Activated CD8-positive, alpha-beta memory T cell treated with anti-CD3 and anti-CD28 coated beads for 1 hour (primary cell): ENCODE measurements at places on chromosomes 4 and X.

GRCh38 chr4:80239480-80240150, 26.8 kb upstream of the FGF5 start:
- no peak for DNase-seq

DNA sequence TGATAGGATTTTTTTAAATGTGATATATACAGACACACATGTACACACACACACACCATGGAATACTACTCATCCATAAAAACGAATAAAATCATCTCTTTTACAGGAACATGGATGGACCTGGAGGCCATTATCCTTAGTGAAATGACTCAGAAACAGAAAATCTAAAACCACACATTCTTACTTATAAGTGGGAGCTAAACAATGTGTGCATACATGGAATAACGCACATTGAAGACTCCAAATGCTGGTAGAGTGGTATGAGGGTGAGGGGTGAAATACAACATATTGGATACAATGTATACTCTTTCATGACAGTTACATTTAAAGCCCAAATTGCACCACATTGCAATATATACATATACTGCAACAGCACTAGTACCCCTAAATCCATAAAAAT, 120.2 kb upstream of the ADGRL3 start:
- no peak for DNase-seq

DNA sequence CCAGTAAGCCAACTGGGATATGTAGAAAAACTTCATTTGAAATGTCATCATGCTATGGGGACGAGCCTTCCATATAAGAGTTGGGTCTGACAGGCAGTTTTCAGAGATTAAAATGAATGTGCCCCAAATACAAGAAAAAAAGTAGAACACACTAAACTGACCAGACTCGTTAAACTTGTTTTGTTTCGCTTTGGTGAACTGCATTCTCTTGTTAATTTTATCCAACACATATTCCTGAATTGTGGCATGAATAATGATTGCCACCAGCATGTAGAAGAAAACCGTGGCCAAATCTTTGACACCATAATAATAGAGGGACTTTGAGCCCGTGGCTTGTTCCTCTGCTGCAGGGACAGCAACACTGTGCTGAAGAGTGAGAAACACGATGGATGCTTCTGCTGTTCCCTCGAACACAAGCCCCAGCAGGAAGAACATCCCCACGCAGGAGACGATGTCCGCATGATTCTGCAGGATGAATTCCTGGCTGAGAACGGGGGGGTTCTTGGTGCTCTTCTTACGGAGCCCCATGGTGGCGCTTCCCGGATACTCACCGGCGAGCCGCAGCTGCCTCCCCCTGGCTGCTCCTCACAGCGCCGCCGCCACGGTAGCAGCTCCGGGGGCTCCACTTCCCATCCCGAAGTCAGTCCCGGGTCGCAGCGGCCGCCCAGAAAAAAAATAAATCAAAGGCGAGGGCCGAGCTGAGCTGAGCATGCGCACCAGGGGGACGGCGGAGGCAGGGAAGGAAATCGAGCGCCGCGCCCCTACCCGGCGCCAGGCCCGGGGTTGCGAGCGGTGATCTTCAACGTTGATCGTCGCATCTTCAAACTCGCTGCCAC, at the start of gene TRAM1L1:
TSS of gene TRAM1L1 (minus strand) at position 711 of the 836 bp plus-strand sequence. CDS start at position 528, 183 bp downstream.
- no peak for DNase-seq

- DNase-seq: no peak
Measured at GRCh38 chrX:10507181-10507580, 113.2 kb downstream of the MID1 start.

- DNase-seq: no peak
Measured at GRCh38 chr4:125104616-125105015, 210.1 kb upstream of the FAT4 start.
